ENCODE measurements at places on chromosomes 5 and 9. TPM values are rescaled to one million over a fixed set of nuclear protein-coding genes. Genes with fewer than 3 reads are reported as not detected.

PAPPA gene
- total RNA-seq, result 6.8 TPM

CD74 gene
- 619 TPM for total RNA-seq

PSD2 gene
- 1.1 TPM for total RNA-seq

MED22 gene
- total RNA-seq, result 27.1 TPM

ROR2 gene
- 31.0 TPM for total RNA-seq

HRH2 gene
- total RNA-seq, result 3.2 TPM

CCDC69 gene
- total RNA-seq, result 7.6 TPM

CCDC171 gene
- total RNA-seq, result 11.3 TPM

CCDC192 gene
- not detected for total RNA-seq

EMB gene
- 9.3 TPM for total RNA-seq

ORM2 gene
- not detected for total RNA-seq

QRFP gene
- not detected for total RNA-seq

FOXD4L5 gene
- total RNA-seq, result 0.06 TPM

SLC28A3 gene
- total RNA-seq, result 0.64 TPM

SUB1 gene
- total RNA-seq, result 83.3 TPM

C9orf50 gene
- total RNA-seq, result 0.70 TPM

PCDHB8 gene
- 2.6 TPM for total RNA-seq

THG1L gene
- 10.5 TPM for total RNA-seq

TAF1L gene
- not detected for total RNA-seq

GPX3 gene
- 415 TPM for total RNA-seq

EHMT1 gene
- total RNA-seq, result 96.8 TPM

SCGB3A2 gene
- total RNA-seq, result 0.93 TPM

CTSV gene
- 4.4 TPM for total RNA-seq

ACOT12 gene
- 1.3 TPM for total RNA-seq

RPL35 gene
- 1,984 TPM for total RNA-seq

PIGO gene
- 24.0 TPM for total RNA-seq

NIM1K gene
- 0.70 TPM for total RNA-seq

CDKN2A gene
- 0.12 TPM for total RNA-seq

GNAQ gene
- total RNA-seq, result 39.0 TPM

CDC14B gene
- 30.2 TPM for total RNA-seq

ANKRD34B gene
- total RNA-seq, result 0.18 TPM

PCSK5 gene
- total RNA-seq, result 25.0 TPM

GRM6 gene
- not detected for total RNA-seq

FAM169A gene
- 24.1 TPM for total RNA-seq

TAF11L7 gene
- total RNA-seq, result not detected

DCANP1 gene
- not detected for total RNA-seq

SNCAIP gene
- total RNA-seq, result 34.0 TPM

NR4A3 gene
- 4.3 TPM for total RNA-seq

PCDH12 gene
- total RNA-seq, result 30.1 TPM

FGD3 gene
- total RNA-seq, result 12.0 TPM

PCDHGB1 gene
- total RNA-seq, result 6.0 TPM

Data from metanephros (tissue), 2 donors.